ENCODE measurements at places on chromosomes 12 and 14.

GRCh38 chr12:53077030-53077429, 2.2 kb downstream of the SPRYD3 start:
- no peak for DNase-seq

- no peak for DNase-seq
Observed at GRCh38 chr14:96614481-96614881, 112.3 kb downstream of the PAPOLA start.

GRCh38 chr14:73502017-73502619, 11.4 kb downstream of the RIOX1 start:
- no peak for DNase-seq

- no peak for DNase-seq
Observed at GRCh38 chr12:113244047-113244460, 22.8 kb downstream of the TPCN1 start.

DNA sequence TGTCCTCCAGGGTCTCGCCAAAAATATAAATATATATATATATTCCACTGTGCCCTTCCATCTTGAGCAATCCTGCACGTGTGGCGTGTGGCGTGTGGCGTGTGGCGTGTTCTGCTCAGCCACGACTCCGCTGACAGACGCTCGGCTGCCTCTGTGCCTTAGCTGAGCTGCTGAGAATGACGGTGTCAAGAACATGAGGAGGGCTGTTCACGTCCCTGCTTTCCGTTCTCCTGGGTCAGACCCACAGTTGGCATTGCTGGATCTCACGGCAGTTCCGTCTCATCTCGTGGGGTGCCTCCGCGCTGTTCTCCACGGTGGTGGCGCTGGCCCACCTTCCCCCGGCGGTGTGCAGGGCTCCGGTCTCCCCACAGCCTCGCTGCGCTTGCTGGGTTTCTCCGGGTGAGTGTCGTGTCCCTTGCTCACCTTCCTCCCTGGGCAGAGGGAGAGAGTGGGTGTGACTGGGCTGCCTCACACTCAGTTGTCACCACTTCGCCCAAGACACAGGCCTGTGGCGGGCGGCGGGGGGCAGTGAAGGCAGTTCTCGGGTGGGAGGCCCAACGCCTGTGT, 9.4 kb downstream of the GPR132 start:
- no peak for DNase-seq

DNA sequence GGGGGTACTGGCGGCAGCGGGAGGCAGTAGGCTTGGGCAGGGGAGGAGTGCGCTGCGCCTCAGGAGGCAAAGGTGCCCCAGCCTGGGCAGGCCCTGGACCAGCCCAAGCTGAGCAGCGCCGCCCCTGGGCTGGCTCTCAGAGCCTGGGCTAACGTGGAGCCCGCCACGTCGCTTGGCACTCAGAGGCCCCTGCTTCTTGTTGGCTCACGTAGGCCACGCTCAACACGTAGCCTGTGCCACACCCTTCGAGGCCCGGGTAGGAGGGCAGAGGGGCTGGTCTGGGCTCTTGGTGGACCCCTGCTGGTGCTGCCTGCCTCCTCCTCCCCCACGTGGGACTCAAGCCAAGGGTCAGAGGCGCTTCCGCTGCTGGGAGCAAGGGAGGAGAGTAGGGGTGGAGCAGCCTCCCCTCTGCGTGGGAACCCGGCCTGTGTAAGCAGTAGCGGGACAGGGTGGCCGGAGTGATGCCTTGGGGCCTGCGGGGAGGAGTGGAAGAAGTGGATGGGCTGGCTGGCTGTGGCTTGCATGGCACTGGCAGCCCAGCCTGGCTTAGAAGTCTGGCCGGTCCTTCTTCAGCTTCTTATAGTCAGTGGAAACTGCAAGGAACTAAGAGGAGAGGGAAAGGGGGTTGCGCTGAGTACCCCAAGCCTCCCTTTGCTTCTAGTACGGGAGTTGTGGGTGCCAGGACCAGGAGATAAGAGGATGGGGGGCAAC, 5.7 kb downstream of the SHMT2 start:
- DNase-seq = no peak

DNA sequence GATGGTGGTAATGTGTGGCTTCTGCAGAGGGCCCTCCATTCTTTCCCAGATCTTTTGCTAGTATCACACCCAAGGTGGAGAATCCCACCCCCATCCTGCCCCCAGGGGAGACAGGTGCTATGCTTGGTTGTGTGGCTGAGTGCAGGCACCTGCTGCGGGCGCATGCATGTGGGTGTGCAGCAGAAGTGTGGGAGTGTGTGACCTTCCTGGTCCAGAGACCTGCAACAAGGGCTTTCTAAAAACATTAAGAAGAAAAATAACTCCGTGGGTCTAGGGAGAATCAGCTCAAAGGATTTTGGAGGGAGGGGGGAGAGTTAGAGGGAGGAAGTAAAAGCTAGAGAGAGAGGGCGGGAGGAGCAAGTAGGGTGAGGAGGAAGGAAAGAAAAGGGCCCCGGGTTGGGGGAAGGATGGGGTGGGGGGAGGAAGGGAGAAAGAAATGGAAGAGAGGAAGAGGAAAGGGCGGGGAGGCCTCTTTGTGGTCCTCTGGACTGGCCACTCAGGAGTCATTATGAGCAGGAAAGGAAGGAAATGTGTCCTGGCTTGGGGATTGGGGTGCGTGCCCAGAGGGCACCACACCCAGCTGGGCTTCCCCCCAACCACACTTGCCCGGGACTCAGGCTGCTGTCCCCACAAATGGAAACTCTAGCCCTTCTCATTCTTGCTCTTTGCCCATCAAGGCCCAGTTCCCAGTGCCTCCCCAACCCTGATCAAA, 3.1 kb upstream of the FIGNL2 start:
- DNase-seq = no peak

GRCh38 chr12:64813723-64814122, 10.7 kb upstream of the TBC1D30 start:
- no peak for DNase-seq

DNA sequence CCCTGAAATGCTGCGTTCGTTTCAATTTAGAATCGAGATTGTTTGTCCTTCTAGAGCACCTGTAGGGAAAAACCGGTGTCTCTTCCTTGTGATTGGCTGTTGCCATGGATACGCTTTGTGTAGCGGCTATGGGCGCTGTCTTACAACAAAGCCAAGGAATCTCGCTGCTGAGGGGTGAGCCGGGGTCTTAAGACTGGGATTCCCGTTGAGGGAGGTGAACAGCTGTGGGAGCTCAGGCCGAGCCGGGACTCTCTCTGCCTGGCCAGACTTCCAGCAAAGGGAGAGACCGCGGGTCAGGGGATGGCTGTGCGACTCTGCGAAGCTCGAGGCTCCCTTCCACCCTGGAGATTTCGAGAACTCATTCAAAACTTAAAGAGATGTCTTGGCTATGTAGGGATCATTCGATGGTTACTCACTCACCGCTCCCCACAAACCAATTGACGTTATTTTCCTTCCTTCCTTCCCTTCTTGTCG, at the start of the genes LRRIQ1 and TSPAN19:
Gene LRRIQ1 (plus strand): TSS at position 118 of the 474 bp plus-strand sequence. CDS start 1,826 bp downstream, outside the sequence.
Gene TSPAN19 (minus strand): TSS at position 44 of the 474 bp plus-strand sequence. CDS start 6,331 bp downstream, outside the sequence.
- peak; percentile 48 for DNase-seq

DNA sequence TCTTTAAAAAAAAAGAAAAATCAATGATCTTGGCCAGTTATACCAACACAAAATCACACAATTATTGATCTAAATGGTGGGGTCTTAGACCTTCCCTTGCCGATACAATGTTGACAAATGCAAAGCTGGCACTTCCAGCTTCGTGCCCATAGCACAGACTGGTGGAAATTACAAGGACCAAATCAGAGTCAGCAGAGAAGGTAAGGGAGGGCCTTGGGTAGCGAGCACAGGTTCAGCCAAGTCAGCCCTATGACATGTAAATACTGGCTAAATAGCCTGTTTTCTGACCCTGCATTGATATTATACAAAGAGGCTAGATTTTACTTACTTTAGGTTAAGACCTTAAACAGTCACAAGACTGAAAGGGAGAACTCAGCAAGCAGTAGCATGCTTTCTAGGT, 30.3 kb upstream of the WDR89 start:
- DNase-seq = no peak

GRCh38 chr12:123763093-123763492, 992 bp downstream of the DNAH10 start:
- DNase-seq = no peak

GRCh38 chr12:3896356-3896755, 23.2 kb upstream of the PARP11 start:
- no peak for DNase-seq

DNA sequence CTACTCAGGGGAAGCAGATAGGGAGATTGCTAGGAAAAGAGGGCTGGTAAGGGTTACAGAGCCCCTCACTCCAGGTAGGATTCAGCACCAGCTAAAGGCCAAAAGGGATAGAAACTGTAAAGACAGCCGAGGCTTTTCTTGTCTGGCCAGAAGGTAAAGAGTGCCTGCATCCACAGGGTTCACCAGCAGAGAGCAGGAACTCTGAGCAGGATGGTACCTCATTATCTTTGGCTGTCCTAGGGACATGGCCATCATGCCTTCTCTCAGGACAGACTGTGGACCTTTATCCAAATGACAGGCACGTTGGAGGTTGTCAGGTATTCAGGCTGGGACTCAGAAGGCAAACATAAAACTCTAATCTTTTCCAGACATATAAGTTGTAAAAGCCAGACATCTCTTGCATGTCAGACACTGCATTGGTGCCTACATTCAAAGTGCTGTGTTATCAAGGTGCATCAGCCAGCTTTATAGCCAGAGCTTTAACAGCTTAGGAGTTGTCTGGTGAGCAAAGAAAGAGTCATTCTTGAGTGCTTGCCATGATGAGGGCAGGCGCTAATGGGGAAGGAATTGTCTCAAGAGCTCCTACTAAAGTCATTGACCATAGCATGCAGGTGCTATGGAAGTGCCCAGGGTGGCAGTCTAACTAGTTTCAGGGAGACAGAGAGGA, 89.5 kb downstream of the PELI2 start:
- no peak for DNase-seq

GRCh38 chr12:116366456-116366776, 88.9 kb upstream of the MED13L start:
- DNase-seq = no peak

- DNase-seq = no peak
Observed at GRCh38 chr14:74223016-74223415, 16.2 kb upstream of the VSX2 start.

Data from AG20443 (cell line).